ENCODE measurements at places on chromosomes 16 and 17. TPM values are rescaled to one million over a fixed set of nuclear protein-coding genes. Genes with fewer than 3 reads are reported as not detected.

Gene DVL2
- total RNA-seq = 82.9 TPM

- H3K4me3 ChIP-seq = no peak overlapping the region
- H3K4me1 ChIP-seq = peaks cover 12% of the 10 kb centered on the region
- no peak for DNase-seq
- H3K36me3 ChIP-seq = no peaks in the 10 kb centered on the region
Observed at GRCh38 chr17:48162306-48162934, 54.9 kb downstream of the SNX11 start.

DNA sequence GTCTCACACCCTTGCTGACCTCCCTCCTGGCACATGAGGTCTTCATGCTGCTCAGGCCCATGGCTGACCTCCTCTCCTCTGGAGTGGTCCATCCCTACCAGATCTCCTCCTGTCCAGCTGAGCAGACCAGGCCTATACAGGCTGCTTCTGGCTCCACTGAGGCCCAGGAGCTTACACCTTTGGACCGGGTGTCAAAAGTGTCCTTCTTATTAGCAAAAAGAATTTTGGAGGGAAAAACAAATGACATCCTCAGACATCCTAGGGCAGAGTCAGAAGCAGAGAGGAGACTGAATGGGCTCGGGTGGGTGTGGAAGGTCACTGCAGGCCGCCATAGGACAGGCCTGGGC lies 38.1 kb downstream of the WSB1 start:
- H3K36me3 ChIP-seq = no peaks in the 10 kb centered on the region
- no peak for DNase-seq
- no peak overlapping the region for H3K27ac ChIP-seq
- H3K4me3 ChIP-seq = peak overlapping the region; percentile 74
- H3K4me1 ChIP-seq = no peaks in the 10 kb centered on the region

GRCh38 chr16:67248073-67248400 lies 742 bp upstream of the SLC9A5 start:
- peaks cover 4% of the 10 kb centered on the region for H3K4me1 ChIP-seq
- no peak for DNase-seq
- H3K4me3 ChIP-seq = peak overlapping the region; percentile 86
- no peaks in the 10 kb centered on the region for H3K27me3 ChIP-seq
- no peak overlapping the region for H3K27ac ChIP-seq
- 0 out of 2 replicates have a peak, but pooled peaks cover 2% of the 10 kb centered on the region for H3K36me3 ChIP-seq

- H3K36me3 ChIP-seq = no peaks in the 10 kb centered on the region
- H3K4me3 ChIP-seq = no peak overlapping the region
Observed at GRCh38 chr16:56793492-56793891, 63.6 kb downstream of the NUP93 start.

- H3K4me3 ChIP-seq = no peak overlapping the region
- peaks cover 4% of the 10 kb centered on the region for H3K4me1 ChIP-seq
- H3K27me3 ChIP-seq = no peaks in the 10 kb centered on the region
Observed at GRCh38 chr17:2212400-2212981, 91.1 kb downstream of the SMG6 start.
